ENCODE measurements at places on chromosomes 6 and 20.

- DNase-seq: no peak
Measured at GRCh38 chr20:8225658-8226057, 93.6 kb downstream of the PLCB1 start.

DNA sequence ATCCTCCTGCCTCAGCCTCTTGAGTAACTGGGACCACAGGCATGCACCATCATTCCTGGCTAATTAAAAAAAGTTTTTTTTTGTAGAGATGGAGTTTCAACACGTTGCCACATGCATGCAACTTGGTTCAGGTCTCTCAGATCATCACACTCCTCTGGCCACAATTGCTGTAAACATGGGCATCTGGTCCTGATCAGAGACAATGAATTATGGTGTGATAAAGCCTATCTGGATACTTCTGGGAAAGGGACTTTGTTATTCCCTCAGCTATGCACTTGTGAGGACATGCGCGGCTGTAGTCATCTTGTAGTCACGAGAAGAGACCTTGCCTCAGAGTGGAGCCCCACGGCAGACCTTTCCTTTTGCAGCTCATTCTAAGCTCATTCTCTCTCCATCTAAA lies 210.9 kb upstream of the ZFP64 start:
- DNase-seq: no peak

- DNase-seq: peak; percentile 27
Measured at GRCh38 chr6:112286010-112286409, 31.6 kb upstream of the LAMA4 start.

- no peak for DNase-seq
Measured at GRCh38 chr6:128368213-128368944, 152.0 kb downstream of the PTPRK start.

DNA sequence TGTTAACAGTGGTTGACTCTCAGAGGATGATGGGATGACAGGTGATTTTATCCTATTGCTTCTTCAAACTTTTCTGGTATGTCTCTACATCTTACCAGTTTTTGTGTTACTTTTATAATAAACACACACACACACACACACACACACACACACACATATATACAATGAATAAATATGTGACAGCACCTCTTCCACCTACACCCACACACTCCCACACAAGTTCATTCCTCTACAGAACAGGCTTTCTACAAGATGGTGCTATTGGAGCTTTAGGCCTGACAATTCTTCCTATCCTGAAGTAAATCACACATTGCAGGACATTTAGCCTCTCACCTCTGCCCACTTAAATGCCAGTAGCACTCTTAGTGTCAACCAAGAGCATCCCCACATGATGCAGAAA lies 46.7 kb upstream of the STK35 start:
- no peak for DNase-seq

DNA sequence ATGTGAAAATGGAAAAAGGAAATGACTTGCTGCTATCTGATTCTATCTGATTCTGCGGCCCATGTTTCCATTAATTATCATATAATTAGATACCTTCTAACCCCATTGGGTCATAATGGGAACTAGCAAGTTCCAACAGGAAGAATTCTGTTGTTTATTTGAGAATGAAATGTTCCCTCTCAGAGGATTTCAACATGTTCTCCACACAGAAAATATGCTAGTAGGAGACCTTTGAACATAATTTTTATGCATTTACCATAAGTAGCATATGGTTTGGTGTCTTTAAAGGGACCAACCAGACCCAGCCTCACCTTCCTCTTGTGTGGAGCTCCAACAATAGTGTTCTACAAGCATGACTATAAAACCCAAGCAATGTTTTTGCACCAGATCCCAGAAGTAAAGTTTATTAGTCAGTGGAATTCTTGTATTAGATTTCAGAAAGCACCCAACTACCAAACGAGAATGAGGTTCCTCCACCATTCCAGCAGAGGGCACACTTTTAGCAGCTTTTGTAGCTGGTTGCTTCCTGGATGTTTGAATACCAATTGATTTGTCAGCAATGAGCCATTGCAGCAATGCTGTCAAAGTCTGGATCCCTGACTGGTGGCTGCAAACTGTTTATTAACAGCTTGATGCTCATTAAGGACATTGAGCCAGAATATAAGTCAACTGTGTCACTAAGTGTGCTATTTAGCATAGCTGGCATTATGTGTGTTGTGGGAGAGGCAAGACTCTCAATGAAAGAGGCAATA lies 143.6 kb upstream of the GJE1 start:
- DNase-seq: no peak

GRCh38 chr6:89932245-89932802 lies 38.1 kb downstream of the GJA10 start:
- DNase-seq: no peak

DNA sequence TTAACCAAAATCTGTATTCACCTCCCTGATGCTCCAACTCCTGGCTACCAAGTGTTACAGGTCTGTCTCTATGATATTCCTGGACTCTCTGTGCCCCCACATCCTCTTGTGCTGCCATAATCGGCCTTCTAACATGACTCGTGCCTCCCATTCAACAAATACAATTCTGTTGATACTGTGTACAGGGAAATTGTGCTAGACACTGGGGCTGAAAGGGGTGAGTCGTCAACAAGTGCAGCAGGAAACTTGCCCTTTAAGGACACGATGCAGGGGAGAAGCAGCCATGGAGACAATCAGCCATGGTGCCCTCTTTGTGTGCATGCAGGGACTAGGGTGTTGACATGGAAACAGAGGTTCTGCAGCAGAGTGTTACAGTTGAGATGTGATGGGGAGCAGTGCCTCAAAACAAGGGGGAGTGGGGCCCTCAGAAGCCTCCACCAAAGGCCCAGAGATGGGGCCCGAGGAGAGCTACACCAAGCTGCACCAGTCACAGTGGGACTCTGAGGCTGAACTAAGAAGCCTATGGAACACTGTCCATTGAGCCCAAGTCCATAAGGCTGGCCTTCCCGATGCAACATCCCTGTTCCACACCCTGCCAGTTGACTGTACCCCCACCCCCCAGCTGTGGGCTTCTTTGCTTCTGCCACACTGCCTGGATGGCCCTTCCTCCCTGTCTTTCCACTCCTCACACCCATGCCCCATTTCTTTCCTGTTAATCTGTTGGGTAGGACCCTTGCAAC lies 3.1 kb downstream of the PCED1A start:
- no peak for DNase-seq

DNA sequence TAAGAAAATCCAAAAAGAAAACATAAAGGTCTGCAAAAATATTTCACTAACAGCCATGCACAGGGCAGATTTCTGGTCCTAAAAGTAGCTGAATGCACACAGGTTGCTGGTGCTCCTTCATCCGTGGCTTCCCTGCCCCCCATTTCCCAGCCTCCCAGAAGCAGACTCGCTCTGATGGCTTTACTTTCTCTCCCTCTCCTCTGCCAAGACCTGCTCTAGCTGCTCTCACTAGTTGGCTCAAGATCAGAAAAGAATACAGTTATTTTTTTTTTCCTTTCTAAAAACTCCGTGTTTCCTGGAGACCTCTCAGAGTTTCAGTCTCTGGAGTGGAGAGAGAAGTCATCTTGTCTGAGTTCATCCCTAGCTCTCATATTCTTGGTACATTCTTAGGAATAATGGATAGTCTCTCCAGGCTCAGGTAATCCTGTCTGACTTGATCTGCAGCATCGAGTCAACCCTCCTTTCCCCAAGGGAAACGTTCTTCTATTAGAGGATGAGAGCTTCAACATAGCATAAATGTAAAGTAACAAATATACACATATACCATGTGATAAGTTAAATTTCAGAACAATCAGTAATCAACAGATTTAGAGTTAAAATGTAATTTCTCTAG lies 214.2 kb downstream of the TBC1D7 start:
- DNase-seq: no peak

GRCh38 chr20:19371112-19371511 lies 158.7 kb downstream of the SLC24A3 start:
- DNase-seq: no peak

Measured in effector memory CD4-positive, alpha-beta T cell (primary cell).